SW480 (cell line): ENCODE measurements at places on chromosomes 6 and 20.
A peak's percentile ranks its signal among the peaks of the same experiment; 100 is the strongest.

DNA sequence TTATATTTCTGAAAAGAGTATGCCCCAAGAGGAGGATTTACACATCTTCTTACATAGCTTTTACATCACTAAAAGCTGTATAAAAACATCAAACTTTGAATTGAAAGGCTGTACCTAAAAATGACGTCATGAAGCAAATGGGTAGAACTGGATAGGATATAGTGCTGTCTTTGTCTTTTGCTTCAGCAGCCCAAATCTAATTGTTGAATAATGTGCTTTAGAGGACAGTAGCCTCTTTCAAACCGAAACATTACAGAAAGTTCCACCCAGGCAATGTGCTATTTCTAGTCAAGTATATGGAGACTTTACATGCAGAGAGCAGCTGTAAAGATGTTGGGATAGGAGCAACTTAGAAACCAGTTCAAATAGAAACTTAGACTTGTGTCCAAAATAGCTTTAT lies 51.9 kb downstream of the ADGRG6 start:
- no peak for DNase-seq

GRCh38 chr6:112781241-112781640 lies 434.1 kb downstream of the RFPL4B start:
- no peak for DNase-seq

DNA sequence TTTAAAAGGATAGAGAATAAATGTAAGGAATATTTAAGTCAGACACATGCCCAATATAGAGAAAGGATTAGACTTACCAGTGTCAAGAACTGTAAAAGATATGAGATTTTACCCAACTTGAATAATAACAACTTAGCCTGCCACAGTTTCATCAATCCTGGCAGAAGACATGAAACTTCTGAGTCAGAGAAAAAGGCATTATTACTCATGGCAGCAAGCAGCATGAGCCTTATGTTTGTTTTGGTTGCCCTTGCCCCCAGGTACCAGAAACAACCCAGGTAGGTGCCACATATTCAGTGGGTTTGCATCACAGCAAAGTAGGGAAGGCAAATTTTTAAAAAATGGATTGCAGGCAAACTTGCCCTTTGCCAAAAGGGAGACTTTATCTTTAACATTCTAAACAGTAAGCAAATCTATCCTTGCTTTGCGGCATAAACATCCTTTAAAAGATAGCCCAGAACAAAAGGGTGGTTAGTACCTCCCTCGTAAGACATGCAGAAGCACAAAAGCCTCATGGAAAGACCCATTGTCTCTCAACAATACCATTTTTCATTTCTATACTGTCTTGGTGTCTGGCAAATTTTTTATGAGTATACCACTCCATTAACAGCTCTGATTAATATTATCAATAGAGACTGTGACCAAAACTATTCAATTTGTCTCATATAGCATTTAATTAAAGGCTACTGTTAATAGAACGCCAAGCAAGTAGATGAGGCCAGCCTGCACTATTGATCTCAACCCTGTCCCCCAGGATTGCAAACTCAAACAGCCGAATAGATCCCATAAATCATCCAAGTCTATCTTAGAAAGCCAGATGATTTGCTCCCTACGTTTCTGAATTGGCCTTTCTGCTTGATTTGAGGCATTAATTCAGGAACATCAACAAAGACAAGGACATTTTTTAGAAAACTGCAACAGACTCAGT lies 185.1 kb downstream of the COL19A1 start:
- no peak for DNase-seq

DNA sequence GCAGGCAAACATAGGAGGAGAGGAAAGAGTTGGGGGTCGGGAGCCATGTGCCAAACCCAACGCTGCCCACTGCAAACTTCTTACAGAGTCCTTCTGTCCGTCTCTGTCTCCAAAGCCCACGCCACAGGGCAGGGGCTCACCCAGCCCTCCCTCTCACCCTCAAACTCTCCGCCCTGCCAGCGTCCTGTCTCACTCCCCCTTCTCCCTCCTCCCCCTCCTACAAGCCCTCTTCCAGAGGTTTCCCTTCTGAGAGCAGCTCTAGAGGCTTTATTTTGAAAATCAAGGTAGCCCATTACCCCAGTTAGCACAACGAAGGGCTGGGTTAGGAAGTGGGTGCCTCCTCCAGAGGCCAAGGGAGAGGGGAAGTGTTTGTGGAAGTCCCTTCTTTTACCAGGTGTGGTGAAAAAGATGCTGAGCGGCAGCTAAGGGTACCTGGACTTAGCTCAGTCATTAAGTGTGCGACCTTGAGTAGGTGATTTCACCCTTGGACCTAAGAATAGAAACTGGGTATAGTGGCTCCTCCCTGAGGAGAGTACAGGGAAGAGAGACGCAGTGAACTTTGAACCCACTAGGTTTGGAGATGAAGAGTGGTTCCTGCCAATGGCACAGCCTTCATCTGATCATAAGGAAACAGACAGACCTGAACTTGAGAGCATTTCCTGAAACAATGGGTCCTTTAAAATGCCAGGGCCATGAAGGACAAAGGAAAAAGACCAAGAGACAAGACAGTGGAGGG lies 123.8 kb downstream of the BANF2 start:
- DNase-seq = no peak

- no peak for DNase-seq
Measured at GRCh38 chr6:167990016-167990945, 7.2 kb upstream of the KIF25 start.

DNA sequence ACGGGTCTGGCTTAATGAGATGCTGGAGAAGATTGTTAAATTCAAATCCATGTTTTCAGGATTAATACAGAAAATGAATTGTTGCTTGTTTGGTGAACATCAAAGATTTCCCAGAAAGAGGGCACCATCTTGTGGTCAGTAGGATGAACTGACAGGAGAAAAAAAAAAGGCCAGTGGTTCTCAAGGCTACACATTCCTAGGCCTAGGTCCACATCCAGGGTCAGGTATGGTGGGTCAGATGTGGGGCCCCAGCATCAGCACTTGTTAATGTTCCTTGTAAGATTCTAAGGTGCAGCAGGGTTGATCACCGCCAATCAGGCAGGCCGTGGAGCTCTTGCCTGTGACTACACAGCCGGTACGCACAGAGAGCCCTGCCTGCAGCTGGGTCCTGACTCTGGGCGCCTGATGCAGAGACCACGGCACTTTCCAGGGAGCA lies 34.0 kb upstream of the FOXO3 start:
- DNase-seq = peak; percentile 40

- no peak for DNase-seq
Measured at GRCh38 chr20:56453352-56453751, 15.1 kb upstream of the RTF2 start.

DNA sequence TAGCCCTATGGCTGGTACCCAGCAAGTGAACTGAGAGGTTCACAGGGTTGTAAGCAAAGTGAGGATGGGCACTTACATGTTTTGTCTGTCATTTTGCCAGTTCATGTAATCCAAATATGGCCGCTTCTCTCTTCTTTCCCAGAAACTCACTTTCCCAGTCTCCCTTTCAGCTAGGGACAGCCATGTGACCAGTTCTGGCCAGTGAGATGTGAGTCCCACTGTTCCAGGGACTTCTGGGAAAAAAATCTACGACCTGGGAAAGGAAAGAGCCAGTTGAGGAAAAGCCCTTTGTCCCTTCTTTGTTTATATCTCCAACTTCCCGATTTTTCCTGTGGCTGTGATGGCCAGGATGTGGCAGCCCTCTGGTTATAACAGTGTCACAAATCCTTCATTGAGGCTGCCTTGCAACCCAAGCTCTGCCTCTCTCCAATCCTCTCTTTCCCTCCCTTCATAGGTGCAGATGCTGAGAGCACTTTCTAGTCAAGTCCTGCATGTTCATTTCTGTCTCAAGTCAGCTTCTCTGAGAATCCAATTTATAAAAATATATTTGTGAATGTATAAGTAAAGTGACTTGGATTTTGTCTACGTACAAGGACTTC lies 148.6 kb upstream of the ZFP64 start:
- peak; percentile 62 for DNase-seq

DNA sequence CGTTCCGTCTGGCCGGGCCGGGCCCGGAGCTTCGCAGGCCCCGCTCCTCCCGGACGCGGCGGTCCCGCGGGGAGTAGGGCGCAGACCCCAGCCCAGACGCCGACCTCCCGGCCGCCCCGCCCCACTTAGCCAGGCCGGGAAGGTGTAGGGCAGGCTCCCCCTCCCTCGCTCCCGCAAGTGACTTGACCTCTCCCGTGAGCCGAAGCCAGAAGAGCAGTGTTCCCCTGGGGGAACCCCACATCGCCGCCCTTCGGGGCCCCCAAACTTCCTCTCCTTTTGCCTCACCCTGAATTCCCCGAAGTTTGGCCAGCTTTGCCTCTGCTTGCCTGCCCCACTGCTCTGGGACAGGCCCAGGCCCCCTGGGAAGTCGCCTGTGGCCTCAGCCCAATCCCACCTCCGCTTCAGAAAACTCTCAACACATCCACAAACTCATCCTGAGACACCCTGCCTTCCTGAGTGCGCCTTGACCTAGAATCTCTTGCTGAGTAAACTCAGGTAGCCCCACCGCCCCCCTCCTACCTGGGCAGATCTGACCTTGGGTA lies 524 bp upstream of the NOL4L start:
- DNase-seq = no peak

DNA sequence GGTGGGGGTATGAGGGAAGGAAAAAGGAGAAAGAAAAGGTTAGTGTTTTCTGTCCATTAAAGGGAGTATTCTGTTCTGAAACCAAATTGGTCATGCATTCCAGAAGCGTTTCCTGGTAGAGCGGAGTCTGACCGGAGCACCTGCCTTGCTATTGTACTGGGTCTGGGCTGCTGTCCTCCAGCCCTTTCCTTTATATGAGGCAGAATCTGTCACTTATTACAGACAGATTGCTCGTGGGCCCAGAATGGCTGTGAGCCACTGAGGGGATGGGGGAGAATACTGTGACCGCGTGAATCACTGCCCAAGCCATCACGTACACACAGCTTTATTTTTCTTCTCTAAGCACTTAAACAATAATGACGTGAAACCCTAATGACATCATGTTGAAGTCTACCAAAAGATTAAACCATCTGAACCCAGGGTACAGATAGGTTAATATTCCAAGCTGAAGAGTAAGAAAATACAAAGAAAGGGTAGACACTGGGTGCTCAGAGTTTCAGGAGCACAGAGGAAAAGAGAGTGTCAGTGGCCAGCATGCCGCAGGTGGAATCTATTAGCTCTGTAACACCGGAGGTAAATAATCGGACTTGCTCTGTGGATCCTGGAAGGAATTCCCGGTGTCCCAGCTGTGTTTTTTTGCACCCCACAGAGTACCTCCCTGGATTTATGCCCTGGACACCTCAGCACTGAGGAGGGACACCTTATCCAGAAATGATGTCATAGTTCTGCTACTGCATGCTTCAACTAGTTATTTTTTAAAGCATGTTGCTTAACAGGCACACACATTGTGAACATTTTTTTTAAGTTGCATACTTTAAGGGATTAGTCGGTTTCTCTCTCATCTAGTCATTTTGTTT lies 573.3 kb downstream of the PKHD1 start:
- DNase-seq = no peak

GRCh38 chr6:11280394-11280793 lies 47.9 kb upstream of the NEDD9 start:
- no peak for DNase-seq

- no peak for DNase-seq
Measured at GRCh38 chr6:135054226-135054568, 425 bp downstream of the HBS1L start.

DNA sequence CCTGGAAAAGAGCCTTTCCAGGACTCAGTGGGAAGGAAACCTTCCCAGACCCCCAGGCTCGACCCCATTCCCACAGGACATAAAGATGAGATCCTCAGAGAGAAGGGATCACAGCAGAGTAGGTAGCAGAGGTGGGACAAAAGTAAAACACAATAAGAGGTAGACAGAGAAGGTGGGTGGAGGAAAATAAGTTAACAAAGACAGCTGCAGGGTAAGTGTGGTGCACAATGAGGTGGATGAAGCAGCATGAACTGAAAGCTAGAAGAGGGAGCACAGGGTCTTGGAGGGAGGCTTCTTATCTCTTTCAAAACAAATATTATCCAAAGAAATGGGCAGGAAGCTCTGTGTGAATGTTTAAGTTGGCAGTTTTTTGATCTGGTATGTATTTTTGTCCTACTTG lies 14.0 kb upstream of the MAP7 start:
- DNase-seq = no peak
